Uterus (tissue), 4 donors: ENCODE measurements at places on chromosomes 12 and 14. TPM values are rescaled to one million over a fixed set of nuclear protein-coding genes. Genes with fewer than 3 reads are reported as not detected.

The PPM1H gene
- 11.2 TPM for total RNA-seq

GRCh38 chr12:111971800-111972199 lies 41.2 kb downstream of the TMEM116 start:
- H3K4me1 ChIP-seq, result no peaks in the 10 kb centered on the region
- DNase-seq, result no peak
- no peak overlapping the region for H3K27ac ChIP-seq
- H3K4me3 ChIP-seq, result no peak overlapping the region

DNA sequence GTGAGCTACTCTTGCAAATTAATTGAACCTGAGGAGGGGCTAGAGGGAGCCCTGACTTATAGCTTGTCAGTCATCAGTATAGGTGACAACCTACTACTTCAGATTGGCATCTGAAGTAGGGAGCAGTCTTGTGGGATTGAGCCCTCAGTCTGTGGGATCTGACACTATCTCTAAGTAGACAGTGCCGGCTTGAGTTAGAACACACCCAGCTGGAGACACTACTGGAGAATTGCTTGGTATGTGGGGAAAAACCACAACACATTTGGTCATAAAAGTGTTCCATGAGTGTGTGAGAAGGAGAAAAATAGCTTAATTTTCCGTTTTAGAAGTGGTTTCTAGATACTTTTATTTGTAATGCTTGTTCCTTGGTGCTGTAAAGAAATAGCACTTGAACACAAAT lies 30.5 kb upstream of the DDHD1 start:
- DNase-seq, result no peak
- no peaks in the 10 kb centered on the region for H3K4me1 ChIP-seq
- no peak overlapping the region for H3K4me3 ChIP-seq
- H3K27ac ChIP-seq, result no peak overlapping the region

GRCh38 chr14:96874127-96874526 lies 76.9 kb downstream of the VRK1 start:
- DNase-seq, result no peak
- H3K4me1 ChIP-seq, result no peaks in the 10 kb centered on the region
- H3K27ac ChIP-seq, result no peak overlapping the region
- H3K36me3 ChIP-seq, result no peaks in the 10 kb centered on the region

The KERA gene
- total RNA-seq, result not detected

- H3K27me3 ChIP-seq, result no peaks in the 10 kb centered on the region
- no peaks in the 10 kb centered on the region for H3K36me3 ChIP-seq
- H3K27ac ChIP-seq, result no peak overlapping the region
- no peak for DNase-seq
These were observed 74.3 kb upstream of the ARID2 start for GRCh38 chr12:45655186-45655585.

DNA sequence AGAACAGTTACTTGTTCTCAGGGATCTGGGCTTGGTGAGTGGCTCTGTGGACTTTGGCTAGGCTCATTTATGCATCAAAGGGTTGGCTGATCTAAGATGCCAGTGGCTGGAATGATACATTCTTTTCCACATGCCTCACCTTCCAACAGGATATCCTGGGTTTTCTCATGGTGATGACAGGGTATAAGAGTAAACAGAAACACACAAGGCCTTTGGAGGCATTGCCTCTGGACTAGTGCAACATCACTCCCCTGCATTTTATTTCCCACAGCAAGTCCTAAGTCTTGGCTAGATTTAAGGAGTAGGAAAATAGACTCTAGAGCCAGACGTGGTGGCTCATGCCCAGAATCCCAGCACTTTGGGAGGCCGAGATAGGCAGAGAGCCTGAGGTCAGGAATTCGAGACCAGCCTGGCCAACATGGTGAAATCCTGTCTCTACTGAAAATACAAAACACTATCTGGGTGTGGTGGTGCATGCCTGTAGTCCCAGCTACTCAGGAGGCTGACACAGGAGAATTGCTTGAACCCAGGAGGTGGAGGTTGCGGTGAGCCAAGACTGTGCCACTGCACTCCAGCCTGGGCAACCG lies 47.9 kb downstream of the RPH3A start:
- no peak overlapping the region for H3K27ac ChIP-seq
- no peaks in the 10 kb centered on the region for H3K36me3 ChIP-seq
- no peaks in the 10 kb centered on the region for H3K27me3 ChIP-seq

DNA sequence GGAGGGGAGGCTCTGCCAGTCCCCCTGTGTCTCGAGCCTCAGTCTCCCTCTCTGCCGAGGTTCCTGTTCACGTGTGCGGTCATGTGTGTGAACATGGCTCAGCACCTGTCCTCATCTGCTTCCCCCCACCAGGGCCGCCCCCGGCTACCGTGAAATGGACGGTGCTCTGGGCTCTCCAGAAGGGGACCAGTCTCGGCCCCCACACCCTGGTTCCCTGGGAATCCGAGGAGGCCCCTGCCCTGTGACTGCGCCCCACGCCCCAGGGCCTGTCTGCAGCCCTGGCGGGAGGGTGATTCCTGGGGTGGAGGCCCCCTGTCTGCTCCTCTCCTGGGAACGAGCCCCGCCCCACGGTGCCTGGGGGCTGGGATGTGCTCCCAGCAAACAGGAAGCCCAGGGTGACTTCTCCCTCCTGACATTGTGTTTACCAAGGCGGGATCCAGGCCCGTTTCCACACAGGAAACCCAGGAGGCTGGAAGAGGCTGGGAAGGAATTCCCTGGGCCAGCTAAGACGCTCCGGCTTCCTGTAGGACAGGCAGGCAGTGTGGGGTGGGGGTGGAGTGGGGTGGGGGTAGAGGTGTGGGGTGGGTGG lies 46.6 kb downstream of the KIF26A start:
- no peaks in the 10 kb centered on the region for H3K36me3 ChIP-seq
- H3K27me3 ChIP-seq, result no peaks in the 10 kb centered on the region
- peak overlapping the region; percentile 27 for H3K27ac ChIP-seq
- H3K4me1 ChIP-seq, result no peaks in the 10 kb centered on the region

- H3K4me1 ChIP-seq, result no peaks in the 10 kb centered on the region
- H3K36me3 ChIP-seq, result no peaks in the 10 kb centered on the region
- H3K27me3 ChIP-seq, result peaks cover 5% of the 10 kb centered on the region
These were observed at the start of gene PIANP for GRCh38 chr12:6700646-6701051. Gene PIANP, minus strand, starts transcription at chr12:6700815. Its CDS starts 2,754 bp downstream, at chr12:6698061.

- no peaks in the 10 kb centered on the region for H3K4me1 ChIP-seq
- DNase-seq, result no peak
- H3K4me3 ChIP-seq, result no peak overlapping the region
- H3K27ac ChIP-seq, result peak overlapping the region; percentile 51
- no peaks in the 10 kb centered on the region for H3K36me3 ChIP-seq
- no peaks in the 10 kb centered on the region for H3K27me3 ChIP-seq
These were observed 26.3 kb upstream of the MLXIP start for GRCh38 chr12:122052285-122052684.

- H3K27me3 ChIP-seq, result no peaks in the 10 kb centered on the region
- H3K27ac ChIP-seq, result no peak overlapping the region
- no peak for DNase-seq
- no peak overlapping the region for H3K4me3 ChIP-seq
- H3K36me3 ChIP-seq, result no peaks in the 10 kb centered on the region
- H3K4me1 ChIP-seq, result no peaks in the 10 kb centered on the region
These were observed 7.4 kb downstream of the SERPINA12 start for GRCh38 chr14:94501588-94502516.

- no peak overlapping the region for H3K4me3 ChIP-seq
- H3K27ac ChIP-seq, result no peak overlapping the region
- H3K4me1 ChIP-seq, result no peaks in the 10 kb centered on the region
- H3K36me3 ChIP-seq, result no peaks in the 10 kb centered on the region
- DNase-seq, result peak; percentile 38
These were observed 369.1 kb upstream of the NOVA1 start for GRCh38 chr14:26966908-26967307.

- H3K36me3 ChIP-seq, result no peaks in the 10 kb centered on the region
- H3K4me3 ChIP-seq, result no peak overlapping the region
- H3K27me3 ChIP-seq, result no peaks in the 10 kb centered on the region
- no peaks in the 10 kb centered on the region for H3K4me1 ChIP-seq
These were observed 376.8 kb downstream of the RGS6 start for GRCh38 chr14:72308967-72309485.

GRCh38 chr12:84648425-84648824 lies 264.2 kb downstream of the SLC6A15 start:
- no peak for DNase-seq
- H3K36me3 ChIP-seq, result no peaks in the 10 kb centered on the region
- no peak overlapping the region for H3K27ac ChIP-seq
- no peaks in the 10 kb centered on the region for H3K27me3 ChIP-seq
- no peaks in the 10 kb centered on the region for H3K4me1 ChIP-seq
- H3K4me3 ChIP-seq, result no peak overlapping the region

The MLF2 gene
- 155 TPM for total RNA-seq

DNA sequence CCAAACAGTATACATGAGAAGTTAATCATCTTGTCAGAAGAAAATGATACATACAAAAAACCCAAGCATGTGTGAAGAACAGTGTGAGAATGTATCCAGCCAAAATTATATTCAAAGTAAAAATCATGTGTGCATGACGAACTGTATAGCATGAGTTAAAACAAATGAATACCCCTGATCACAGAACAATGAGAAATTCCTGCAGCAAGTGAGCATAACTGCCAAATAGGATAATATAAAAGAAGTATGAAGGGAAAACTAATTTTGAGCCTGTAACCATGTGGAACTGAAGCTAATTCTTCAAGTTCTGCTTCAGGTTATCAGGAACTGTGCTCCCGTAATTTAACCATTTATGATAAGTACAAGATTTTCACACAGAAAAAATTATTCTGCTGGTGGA lies 56.5 kb upstream of the AMN1 start:
- no peak overlapping the region for H3K4me3 ChIP-seq
- H3K27ac ChIP-seq, result no peak overlapping the region
- no peaks in the 10 kb centered on the region for H3K4me1 ChIP-seq
- no peaks in the 10 kb centered on the region for H3K36me3 ChIP-seq

The SLC4A8 gene
- 8.0 TPM for total RNA-seq

- H3K27me3 ChIP-seq, result no peaks in the 10 kb centered on the region
- H3K4me1 ChIP-seq, result no peaks in the 10 kb centered on the region
- peak overlapping the region; percentile 36 for H3K4me3 ChIP-seq
- H3K27ac ChIP-seq, result peak overlapping the region; percentile 86
These were observed 11.8 kb downstream of the PDE1B start for GRCh38 chr12:54561164-54561563.

DNA sequence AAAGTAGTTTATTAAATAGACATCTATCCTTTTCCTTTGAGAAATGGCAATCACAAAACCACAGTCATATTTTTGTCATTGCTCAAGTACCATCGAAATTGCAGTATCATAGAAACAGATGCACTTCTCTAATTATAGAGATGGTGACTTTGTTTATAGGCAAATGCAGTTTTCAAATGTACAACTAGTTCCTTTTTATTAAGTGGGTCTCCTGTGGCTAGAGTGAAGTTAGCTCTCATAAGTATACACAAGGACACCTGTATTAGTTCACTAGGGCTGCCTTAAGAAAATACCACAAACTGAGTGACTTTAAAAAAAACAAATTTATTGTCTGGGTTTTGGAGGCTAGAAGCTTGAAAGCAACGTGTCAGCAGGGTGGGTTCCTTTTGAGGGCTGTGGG lies 62.8 kb downstream of the OTOGL start:
- no peaks in the 10 kb centered on the region for H3K27me3 ChIP-seq
- H3K4me1 ChIP-seq, result no peaks in the 10 kb centered on the region
- no peaks in the 10 kb centered on the region for H3K36me3 ChIP-seq
- H3K4me3 ChIP-seq, result no peak overlapping the region

GRCh38 chr14:67963960-67964812 lies 144.6 kb downstream of the RAD51B start:
- no peaks in the 10 kb centered on the region for H3K4me1 ChIP-seq
- no peak for DNase-seq
- no peaks in the 10 kb centered on the region for H3K27me3 ChIP-seq
- no peaks in the 10 kb centered on the region for H3K36me3 ChIP-seq

The CLEC7A gene
- 4.6 TPM for total RNA-seq

The GLT8D2 gene
- total RNA-seq, result 22.7 TPM

DNA sequence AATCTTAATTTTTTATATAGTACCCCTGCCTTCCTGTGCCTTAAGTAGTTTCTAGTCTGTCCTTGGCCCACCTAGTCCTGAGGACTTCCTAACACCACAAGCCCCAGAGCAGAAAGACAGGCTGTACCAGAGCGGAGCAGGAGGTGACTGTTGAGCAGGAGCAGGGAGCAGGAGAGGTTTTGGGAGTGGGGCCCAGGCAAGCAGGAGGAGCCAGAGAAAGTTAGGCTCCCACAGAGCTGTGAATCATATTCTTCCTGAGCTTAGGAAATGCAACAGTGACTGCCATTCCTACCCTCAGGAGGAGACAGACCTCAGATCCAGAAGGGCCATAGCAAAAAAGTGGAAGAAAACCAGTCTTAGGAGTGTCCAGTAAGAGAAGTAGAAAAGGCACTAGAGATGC lies 28.3 kb upstream of the COL2A1 start:
- H3K27me3 ChIP-seq, result no peaks in the 10 kb centered on the region
- no peaks in the 10 kb centered on the region for H3K4me1 ChIP-seq
- H3K36me3 ChIP-seq, result no peaks in the 10 kb centered on the region
- DNase-seq, result no peak
- H3K4me3 ChIP-seq, result no peak overlapping the region

DNA sequence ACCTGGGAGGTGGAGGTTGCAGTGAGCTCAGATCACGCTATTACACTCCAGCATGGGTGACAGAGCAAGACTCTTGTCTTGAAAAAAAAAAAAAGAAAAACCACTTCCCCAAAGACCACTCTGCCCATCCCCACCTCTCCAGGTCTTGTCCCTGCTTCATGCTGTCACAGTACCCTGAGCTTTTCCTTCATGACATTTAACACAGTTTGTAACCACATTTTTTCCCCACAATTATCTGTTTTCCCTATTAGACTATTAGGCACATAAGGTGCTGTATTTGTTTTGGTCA lies 6.9 kb downstream of the HECTD1 start:
- no peak overlapping the region for H3K27ac ChIP-seq
- H3K36me3 ChIP-seq, result no peaks in the 10 kb centered on the region
- no peak for DNase-seq
- no peaks in the 10 kb centered on the region for H3K4me1 ChIP-seq

DNA sequence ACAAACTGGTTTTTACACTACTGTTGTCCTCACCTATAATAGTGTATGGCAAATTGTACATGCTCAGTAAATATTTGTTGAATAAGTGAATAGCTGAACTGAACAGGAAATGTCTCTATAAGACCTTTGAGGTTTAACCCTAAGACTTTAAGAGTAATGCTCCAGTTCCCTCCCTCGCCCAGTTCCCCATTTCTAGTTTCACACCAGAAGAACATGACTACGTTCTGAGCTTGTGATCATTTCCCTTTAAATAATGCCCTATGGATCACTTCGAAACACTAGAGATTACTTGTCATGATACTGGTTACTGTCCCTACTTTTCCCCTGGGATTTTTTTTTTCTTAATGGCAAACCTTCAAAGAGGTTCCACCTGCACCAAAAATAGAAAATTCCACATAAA lies 69.3 kb downstream of the PRKD1 start:
- H3K27me3 ChIP-seq, result no peaks in the 10 kb centered on the region
- H3K27ac ChIP-seq, result no peak overlapping the region
- no peak for DNase-seq
- H3K36me3 ChIP-seq, result no peaks in the 10 kb centered on the region
- H3K4me1 ChIP-seq, result no peaks in the 10 kb centered on the region
- H3K4me3 ChIP-seq, result no peak overlapping the region

DNA sequence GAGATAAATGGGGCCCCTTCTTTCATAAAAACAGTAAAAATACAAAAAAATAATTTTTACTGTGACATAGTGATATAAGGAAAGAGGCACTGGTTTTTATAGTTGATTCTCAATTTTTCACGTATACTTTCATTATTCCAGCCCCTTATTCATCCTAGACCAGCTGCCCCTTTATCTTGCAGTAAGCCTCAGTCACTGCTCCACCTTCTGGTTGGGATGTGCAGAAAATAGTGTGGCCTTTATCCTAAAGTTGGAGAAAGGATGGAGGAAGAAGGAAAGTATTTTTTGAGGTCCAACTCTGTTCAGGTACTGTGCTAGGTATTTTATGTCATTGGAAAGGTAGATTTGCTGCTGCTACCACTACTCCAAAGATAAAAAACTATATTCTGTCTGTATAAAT lies 172.7 kb downstream of the ANO6 start:
- no peaks in the 10 kb centered on the region for H3K27me3 ChIP-seq
- no peaks in the 10 kb centered on the region for H3K36me3 ChIP-seq
- DNase-seq, result peak; percentile 35
- no peak overlapping the region for H3K27ac ChIP-seq

The RIPK3 gene
- 6.6 TPM for total RNA-seq
